ENCODE measurements at places on chromosomes 5 and 9. TPM values are rescaled to one million over a fixed set of nuclear protein-coding genes. Genes with fewer than 3 reads are reported as not detected.

DNA sequence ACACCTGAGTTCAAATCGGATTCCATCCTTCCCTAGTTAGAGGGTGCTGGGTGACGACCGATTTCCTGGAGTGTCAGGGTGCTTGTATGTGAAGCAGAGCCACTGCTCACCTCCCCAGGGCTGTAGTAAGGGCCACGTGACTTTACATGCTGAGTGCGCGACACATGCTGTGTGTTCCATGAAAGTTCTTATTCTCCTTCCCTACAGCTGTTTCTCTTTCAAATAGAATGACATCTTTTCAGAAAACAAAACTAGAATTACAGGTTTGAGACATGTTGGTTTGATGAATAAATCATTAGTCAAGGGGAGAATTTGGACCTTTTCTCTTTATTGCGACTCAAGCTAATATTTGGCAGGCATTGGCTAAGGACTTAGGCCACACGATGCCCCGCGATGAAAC is 113.1 kb downstream of the JMY start:
- no peak for DNase-seq
- H3K27ac ChIP-seq: no peak overlapping the region
- H3K4me1 ChIP-seq: no peaks in the 10 kb centered on the region
- no peaks in the 10 kb centered on the region for H3K36me3 ChIP-seq

Gene NRARP
- total RNA-seq: 2.2 TPM

DNA sequence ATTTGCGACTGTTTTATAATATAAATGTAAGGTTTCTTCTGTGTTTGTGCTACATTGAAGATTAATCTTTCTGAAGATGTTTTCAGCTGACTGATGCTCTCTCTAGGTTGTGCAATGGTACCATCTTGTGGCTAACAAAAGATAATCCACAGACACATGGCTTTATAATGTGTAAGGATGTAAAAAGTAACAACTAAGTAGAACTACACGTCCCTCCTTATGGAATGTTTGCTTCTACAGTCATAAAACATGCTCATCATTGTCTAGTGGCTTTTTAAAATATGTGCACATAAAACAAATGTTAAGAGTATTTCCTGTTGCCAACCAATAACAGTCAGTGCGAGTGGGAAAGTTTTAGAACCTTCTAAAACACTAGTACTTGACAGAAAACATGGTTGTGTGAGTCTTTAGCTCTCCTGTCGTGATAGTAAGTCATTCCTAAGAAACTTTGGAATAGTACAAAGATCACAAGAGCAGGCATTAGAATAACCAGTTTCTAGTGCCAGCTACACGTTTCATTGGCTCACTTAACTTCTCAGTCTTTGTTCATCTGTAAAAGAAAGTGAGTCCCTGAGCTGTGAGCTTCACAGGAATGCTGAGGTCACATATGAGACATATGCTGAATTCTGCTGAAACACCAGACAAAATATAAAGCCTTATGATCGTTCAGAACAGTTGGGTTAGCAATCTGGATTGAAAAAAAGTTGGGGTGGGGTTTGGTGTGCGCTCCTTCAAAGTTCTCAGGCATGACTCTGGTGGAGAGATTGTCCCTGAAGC is 75.7 kb upstream of the GLIS3 start:
- no peaks in the 10 kb centered on the region for H3K4me1 ChIP-seq
- H3K27ac ChIP-seq: no peak overlapping the region
- peaks cover 3% of the 10 kb centered on the region for H3K27me3 ChIP-seq
- no peak overlapping the region for H3K4me3 ChIP-seq
- H3K36me3 ChIP-seq: no peaks in the 10 kb centered on the region
- DNase-seq: no peak

GRCh38 chr9:134179918-134180785 is 15.8 kb upstream of the RNU6ATAC start:
- no peak overlapping the region for H3K4me3 ChIP-seq
- H3K27me3 ChIP-seq: peaks cover 3% of the 10 kb centered on the region
- peaks cover 4% of the 10 kb centered on the region for H3K4me1 ChIP-seq
- no peak for DNase-seq
- H3K36me3 ChIP-seq: no peaks in the 10 kb centered on the region

Gene NIPBL
- 38.3 TPM for total RNA-seq

GRCh38 chr5:86977190-86977589 is 290.5 kb upstream of the RASA1 start:
- no peaks in the 10 kb centered on the region for H3K36me3 ChIP-seq
- no peak overlapping the region for H3K4me3 ChIP-seq
- H3K4me1 ChIP-seq: no peaks in the 10 kb centered on the region
- DNase-seq: no peak
- H3K27ac ChIP-seq: no peak overlapping the region
- peaks cover 6% of the 10 kb centered on the region for H3K27me3 ChIP-seq

DNA sequence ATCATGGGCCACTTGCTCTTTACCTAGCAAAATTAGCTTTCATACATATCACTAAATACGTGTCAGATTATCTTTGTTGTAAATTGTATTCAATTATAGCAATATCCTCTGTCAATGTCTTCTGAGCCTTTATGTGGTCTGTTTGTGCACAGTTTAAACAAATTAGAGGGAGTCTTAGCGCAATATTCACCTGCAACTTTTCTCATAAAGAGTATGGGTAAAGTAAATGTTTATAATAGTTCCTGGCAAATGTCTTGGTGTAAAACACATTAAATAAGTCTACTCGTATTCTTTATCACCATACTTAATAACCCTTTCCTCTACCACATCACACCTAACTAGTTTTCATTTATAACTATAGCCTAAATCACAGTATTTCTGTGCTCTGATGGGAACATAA is 169.0 kb downstream of the PCSK1 start:
- peaks cover 1% of the 10 kb centered on the region for H3K4me1 ChIP-seq

Gene SLC9A3
- 1.6 TPM for total RNA-seq

DNA sequence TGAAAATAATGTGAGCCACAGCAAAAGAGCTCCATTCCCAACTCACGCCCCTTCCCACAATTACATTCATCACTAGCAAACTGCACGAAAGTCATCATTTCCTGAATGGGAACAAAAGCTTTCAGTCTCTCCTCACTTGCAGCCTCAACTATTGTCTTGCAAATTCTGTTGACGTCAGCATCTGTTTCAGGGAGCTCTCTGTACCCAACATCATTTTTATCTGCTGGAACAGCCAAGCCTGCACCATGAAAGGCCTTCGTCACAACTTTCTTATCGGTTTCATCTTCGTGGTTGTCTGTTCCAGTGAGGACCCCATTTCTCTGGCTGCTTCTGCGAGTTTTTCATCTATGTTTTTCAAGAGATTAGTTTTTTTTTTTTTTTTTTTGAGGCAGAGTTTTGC is 14.3 kb upstream of the RNF130 start:
- H3K36me3 ChIP-seq: no peaks in the 10 kb centered on the region
- H3K4me1 ChIP-seq: peaks cover 31% of the 10 kb centered on the region
- H3K4me3 ChIP-seq: no peak overlapping the region
- peak overlapping the region; percentile 46 for H3K27ac ChIP-seq

GRCh38 chr9:86511614-86512360 is 157.6 kb upstream of the TUT7 start:
- no peaks in the 10 kb centered on the region for H3K36me3 ChIP-seq
- H3K4me1 ChIP-seq: no peaks in the 10 kb centered on the region
- no peak overlapping the region for H3K27ac ChIP-seq
- DNase-seq: no peak

DNA sequence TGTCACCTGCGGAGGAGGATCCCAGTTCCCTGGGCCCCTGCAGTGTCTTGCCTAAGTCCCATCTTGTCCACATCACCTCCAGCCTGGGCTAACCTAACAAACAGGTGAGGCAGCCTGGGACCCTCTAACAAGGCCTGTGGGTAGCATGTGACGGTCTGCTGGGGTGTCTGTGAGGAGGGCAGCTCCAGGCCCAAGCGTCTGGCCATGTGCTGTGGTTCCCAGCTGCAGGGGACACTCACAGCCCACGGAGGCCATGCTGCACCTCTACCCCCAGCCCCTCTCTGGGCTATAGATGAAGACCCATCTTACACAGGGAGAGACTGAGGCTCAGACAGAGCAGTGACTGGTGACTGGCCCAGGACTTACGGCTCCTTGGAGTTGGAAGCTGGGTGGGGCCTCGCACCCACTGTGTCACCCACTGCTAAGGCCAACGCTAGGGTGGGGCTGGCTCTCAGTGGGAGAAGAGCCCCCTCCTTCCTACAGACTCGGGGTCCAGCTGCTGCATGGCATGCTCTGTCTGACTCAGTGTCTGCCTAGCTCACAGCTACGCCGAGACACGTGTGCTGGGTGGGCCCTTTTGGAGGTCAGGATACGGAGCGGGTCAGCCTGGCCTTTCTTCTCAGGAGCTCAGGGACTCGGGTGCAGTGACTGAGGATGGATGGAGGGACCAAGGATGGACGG is 40.8 kb upstream of the RNF130 start:
- no peaks in the 10 kb centered on the region for H3K36me3 ChIP-seq
- H3K27me3 ChIP-seq: no peaks in the 10 kb centered on the region
- H3K4me3 ChIP-seq: no peak overlapping the region
- H3K27ac ChIP-seq: no peak overlapping the region

DNA sequence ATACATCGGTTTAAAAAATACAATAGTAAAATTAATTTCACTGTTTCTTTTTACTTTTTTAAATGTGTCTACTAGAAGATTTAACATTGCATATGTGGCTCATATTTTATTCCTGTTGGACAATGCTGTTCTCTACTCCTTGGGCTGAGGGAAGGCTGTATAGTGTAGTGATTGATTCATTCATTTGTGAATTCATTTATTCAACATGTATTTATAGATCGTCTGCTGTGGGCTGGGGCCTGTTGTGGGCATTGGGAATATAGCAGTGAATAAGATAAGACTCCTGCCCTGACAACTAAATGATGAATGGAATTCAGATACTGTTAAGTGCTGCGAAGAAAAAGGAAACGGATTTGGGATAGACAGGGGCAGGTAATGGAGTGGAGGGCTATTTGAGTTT is 55.7 kb downstream of the ZNF618 start:
- no peaks in the 10 kb centered on the region for H3K4me1 ChIP-seq
- no peaks in the 10 kb centered on the region for H3K27me3 ChIP-seq
- H3K4me3 ChIP-seq: no peak overlapping the region

DNA sequence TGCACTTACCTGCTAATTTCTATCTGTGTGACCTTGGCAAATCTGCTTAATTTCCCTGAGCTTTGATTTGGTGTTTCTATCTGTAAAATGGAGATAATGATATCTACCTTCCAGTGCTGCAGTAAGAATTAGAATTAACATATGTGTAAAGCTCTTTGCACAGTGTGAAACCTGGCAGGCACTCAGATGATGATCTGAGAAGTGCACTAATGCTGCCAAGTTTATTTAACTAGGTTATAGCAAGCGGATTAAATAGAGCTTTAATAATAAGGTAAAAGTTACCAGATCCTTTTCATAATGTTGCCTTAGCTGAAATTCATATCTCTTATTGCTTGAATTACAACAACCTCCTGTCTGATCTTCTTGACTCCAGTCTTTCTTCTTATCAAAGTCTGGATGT is 315.3 kb upstream of the CD180 start:
- H3K36me3 ChIP-seq: no peaks in the 10 kb centered on the region
- no peak for DNase-seq
- H3K4me3 ChIP-seq: no peak overlapping the region
- H3K27me3 ChIP-seq: no peaks in the 10 kb centered on the region
- no peak overlapping the region for H3K27ac ChIP-seq
- H3K4me1 ChIP-seq: peaks cover 50% of the 10 kb centered on the region

DNA sequence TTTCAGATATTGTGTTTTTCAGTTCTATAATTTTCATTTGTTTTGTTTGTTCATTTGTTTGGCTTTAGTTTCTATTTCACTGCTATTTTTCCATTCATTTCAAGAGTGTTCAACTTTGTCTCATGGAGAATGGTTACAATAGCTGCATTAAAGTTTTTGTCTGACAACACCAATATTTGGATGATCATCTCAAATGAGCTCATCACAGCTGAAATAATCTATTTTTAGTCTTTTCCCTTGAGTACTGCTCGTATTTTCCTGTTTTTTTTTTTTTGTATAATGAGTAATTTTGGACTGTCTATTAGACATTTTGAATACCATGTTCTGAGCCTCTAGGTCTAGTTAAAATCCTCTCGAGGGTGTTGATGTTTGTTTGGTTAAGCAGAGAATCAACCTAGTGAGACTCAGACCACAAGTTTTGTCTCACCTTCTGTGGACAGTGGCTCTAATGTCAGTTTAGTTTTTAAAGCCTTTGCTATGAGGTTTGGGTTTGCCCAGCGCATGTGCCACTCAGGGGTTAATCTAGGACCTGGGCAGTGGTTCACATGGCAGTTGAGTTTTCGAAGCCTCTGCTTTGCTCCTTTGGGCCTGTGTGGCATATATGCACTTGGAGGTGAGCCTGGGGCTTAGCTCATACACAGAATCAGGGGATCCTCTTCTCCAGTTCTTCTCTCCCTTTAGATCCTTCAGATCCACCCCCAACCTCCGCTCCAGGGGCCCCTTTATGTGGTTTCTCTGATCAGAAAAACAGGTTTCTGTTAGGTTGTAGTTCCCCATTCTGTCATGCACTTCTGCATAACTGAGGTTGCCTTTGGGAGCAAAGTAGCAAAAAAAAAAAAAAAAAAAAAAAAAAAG is 79.8 kb downstream of the ARSB start:
- H3K27me3 ChIP-seq: no peaks in the 10 kb centered on the region
- no peak overlapping the region for H3K4me3 ChIP-seq
- DNase-seq: no peak
- H3K27ac ChIP-seq: no peak overlapping the region
- peaks cover 12% of the 10 kb centered on the region for H3K36me3 ChIP-seq

GRCh38 chr5:72615061-72615460 is 107.9 kb upstream of the ZNF366 start:
- peaks cover 2% of the 10 kb centered on the region for H3K27me3 ChIP-seq
- no peak for DNase-seq
- peaks cover 3% of the 10 kb centered on the region for H3K4me1 ChIP-seq
- H3K4me3 ChIP-seq: no peak overlapping the region

DNA sequence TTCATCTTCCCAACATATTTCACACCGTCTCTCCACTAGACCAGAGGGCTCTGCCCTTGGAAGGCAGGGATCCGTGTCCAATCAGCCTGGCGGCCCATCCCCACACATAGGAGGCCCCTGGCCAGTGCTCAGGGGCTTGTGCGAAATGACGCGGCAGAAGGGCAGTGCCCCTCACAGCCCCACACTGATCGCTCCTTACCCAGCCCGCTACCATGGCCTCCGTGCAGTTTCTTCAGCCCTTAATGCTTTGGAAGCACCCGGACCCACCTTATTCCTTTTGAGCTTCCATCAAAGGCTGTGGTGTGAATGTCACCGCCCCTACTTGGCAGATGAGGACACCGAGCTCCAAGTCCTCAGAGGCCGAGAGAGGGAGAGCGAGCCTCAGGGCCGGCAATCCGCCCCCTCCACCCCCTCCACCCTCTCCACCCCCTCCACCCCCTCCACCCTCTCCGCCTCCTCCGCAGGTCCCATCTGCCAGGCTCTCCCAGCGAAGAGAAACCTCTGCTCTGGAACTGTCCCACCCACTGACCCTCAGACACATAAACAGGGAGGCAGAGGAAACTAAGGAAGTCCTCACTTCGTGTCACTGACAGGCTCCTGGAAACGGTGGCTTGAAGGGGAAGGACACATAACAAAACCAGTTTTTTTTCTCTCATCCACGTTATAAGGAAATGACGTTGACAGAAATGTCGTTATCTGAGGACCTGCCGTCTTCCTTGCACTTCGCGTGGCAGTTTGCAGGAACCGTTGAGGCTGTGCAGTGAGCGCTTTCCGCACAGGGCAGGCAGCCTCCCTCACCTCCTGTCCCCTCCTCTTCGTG is 13.9 kb downstream of the QSOX2 start:
- H3K27ac ChIP-seq: peak overlapping the region; percentile 72
- peak overlapping the region; percentile 48 for H3K4me3 ChIP-seq
- peaks cover 19% of the 10 kb centered on the region for H3K36me3 ChIP-seq

Data from activated naive CD4-positive, alpha-beta T cell treated with anti-CD3 and anti-CD28 coated beads for 36 hours (primary cell).